ENCODE measurements at places on chromosomes 1 and 21. TPM values are rescaled to one million over a fixed set of nuclear protein-coding genes. Genes with fewer than 3 reads are reported as not detected.

The F5 gene
- 0.25 TPM for total RNA-seq

The LMOD1 gene
- total RNA-seq = not detected

The FNDC10 gene
- total RNA-seq = 8.6 TPM

The KRTAP7-1 gene
- total RNA-seq = not detected

The NR1I3 gene
- total RNA-seq = not detected

The SLC9C2 gene
- not detected for total RNA-seq

The CRYAA gene
- total RNA-seq = not detected

The HES2 gene
- total RNA-seq = 4.8 TPM

The MMP23B gene
- total RNA-seq = 0.60 TPM

The C1orf94 gene
- total RNA-seq = 0.06 TPM

The DCST1 gene
- total RNA-seq = 0.05 TPM

The FAM131C gene
- total RNA-seq = 13.5 TPM

The ST6GALNAC5 gene
- total RNA-seq = 0.11 TPM

The PAQR6 gene
- total RNA-seq = 4.6 TPM

The VWA1 gene
- 13.6 TPM for total RNA-seq

The OR6K3 gene
- not detected for total RNA-seq

The WDR4 gene
- 29.7 TPM for total RNA-seq

The NPPB gene
- not detected for total RNA-seq

The CELA2A gene
- not detected for total RNA-seq

The CSMD2 gene
- total RNA-seq = 0.02 TPM

The LRRC40 gene
- 10.1 TPM for total RNA-seq

The FCAMR gene
- not detected for total RNA-seq

The TNFRSF4 gene
- total RNA-seq = 0.13 TPM

The CRP gene
- not detected for total RNA-seq

The PTGS2 gene
- 3.5 TPM for total RNA-seq

Data from A549 treated with AZD2906 at 1 μM for 4 hours (cell line).